Cardiac septum (tissue), 1 donor: ENCODE measurements at places on chromosomes 2 and 18.

- no peak for DNase-seq
These were observed 782.5 kb upstream of the ZEB2 start for GRCh38 chr2:145302451-145302850.

- no peak for DNase-seq
These were observed 118.0 kb downstream of the RNF152 start for GRCh38 chr18:61774846-61775245.

GRCh38 chr2:177445200-177445599 is 52.6 kb downstream of the AGPS start:
- DNase-seq = no peak

DNA sequence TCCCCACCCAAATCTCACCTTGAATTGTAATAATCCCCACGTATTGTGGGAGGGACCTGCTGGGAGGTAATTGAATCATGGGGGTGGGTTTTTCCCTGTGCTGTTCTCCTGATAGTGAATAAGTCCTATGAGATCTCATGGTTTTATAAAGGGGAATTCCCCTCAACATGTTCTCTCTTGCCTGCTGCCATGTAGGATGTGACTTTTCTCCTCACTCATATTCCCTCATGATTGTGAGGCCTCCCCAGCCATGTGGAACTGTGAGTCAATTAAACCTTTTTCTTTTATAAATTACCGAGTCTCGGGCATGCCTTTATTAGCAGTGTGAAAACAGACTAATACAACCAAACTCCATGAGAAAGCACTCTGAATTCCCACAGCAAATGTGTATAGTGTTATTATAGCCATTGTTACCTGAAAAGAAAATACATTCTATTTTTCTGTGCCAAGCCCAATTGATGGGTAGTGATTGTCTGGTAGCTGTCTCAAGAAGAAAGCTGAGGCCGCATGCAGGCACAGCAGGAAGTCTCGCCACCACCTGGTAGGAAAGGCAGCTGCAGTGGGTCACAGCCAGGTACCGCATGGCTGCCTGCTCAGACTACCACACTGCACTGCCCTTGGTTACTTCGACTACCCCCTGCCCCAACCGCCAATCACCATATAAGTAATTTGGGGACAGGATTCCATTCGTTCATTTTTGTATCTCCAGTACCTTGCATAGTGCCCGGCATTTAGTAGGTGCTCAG is 10.3 kb upstream of the ZBTB7C start:
- DNase-seq = no peak

DNA sequence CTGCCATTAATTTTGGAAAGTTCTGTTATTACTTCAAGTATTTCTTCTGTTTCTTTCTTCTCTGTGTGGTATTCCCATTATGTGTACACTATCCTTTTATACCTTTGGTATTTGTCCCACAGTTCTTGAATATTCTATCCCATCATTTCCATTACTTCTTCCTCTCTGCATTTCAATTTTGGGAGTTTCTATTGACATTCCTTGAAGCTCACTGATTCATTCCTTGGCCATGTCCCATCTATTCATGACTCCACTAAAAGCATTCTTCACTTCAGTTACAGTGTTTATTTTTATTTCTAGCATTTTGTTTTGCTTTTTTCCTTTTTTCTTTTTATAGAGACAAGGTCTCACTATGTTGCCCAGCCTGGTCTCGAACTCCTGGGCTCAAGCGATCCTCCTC is 30.3 kb downstream of the PROC start:
- DNase-seq = no peak

- no peak for DNase-seq
These were observed 24.8 kb upstream of the TUBB6 start for GRCh38 chr18:12283256-12283655.

GRCh38 chr2:44975571-44976450 is 33.4 kb downstream of the SIX2 start:
- peak; percentile 71 for DNase-seq

DNA sequence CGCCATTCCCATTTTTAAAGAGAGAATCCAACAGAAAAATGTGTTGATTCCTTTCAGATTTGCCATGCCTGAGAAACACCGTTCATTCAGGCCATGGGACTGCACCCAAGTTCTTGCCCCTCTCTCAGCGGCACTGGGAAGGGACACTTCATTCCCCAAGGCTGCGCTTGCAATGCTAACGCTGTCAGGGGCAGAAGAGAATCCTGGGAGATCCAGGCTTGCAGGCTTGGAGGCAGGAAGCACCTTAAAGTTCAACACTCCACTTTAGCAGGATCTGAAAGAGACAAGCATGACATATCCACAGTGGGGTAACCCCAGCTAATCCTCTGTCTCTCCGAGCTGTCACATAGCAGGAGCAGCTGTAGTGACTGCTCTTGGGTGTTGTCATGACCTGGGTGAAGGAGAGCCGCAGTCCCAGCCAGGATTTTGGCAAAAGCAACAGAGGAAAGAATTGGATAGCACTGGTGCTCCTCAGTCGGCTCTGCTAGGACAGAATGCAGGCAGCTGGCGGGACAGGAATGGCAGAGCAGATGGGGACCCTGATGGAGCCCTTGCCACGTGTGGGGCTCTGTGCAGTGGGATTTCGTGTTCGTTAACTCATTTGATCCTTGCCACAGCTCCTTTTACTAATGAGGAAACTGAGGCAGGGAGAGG is 22.0 kb upstream of the ODC1 start:
- peak; percentile 69 for DNase-seq

GRCh38 chr2:63790906-63791305 is 50.8 kb upstream of the UGP2 start:
- DNase-seq = no peak

GRCh38 chr2:236355911-236356310 is 91.7 kb upstream of the ASB18 start:
- no peak for DNase-seq

DNA sequence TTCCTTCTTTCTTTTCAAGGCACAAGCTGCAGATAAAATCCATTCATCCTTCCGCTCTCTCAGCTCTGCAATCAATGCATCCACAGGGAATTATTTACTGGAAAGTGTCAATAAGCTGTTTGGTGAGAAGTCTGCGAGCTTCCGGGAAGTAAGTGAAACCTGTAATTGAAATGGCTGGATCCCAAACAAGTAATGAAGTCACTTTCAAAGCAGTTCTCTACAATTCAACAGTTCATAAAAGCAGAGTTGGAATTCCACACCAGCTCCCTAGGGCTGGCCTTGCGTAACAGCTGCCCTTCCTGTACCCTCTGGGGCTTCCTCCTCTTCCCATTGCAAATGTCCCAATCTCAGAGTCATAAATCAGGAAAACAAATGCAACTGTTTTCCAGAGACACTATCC is 9.6 kb downstream of the SERPINB2 start:
- DNase-seq = no peak

- peak; percentile 76 for DNase-seq
These were observed 12.4 kb downstream of the ADRA2B start for GRCh38 chr2:96103761-96104486.

DNA sequence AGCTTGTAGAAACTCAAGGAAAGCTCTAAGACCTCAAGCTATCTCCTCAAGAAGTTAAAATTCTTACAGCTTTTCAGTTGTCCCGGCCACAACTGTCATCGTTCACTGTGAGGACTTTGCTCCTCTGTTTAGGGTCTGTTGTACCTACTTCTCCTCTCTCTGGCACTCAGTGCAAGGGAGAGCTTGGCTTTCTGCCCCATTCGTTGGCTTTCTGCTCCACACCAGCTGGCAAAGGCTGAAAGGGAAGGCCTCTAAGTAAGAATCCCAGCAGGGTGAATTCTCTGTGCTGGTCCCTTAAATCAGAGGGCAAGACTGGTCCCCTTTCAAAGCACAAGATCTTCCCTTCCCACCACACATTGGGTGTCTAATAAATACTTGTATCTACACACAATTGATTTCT is 17.3 kb downstream of the ZBTB7C start:
- no peak for DNase-seq

DNA sequence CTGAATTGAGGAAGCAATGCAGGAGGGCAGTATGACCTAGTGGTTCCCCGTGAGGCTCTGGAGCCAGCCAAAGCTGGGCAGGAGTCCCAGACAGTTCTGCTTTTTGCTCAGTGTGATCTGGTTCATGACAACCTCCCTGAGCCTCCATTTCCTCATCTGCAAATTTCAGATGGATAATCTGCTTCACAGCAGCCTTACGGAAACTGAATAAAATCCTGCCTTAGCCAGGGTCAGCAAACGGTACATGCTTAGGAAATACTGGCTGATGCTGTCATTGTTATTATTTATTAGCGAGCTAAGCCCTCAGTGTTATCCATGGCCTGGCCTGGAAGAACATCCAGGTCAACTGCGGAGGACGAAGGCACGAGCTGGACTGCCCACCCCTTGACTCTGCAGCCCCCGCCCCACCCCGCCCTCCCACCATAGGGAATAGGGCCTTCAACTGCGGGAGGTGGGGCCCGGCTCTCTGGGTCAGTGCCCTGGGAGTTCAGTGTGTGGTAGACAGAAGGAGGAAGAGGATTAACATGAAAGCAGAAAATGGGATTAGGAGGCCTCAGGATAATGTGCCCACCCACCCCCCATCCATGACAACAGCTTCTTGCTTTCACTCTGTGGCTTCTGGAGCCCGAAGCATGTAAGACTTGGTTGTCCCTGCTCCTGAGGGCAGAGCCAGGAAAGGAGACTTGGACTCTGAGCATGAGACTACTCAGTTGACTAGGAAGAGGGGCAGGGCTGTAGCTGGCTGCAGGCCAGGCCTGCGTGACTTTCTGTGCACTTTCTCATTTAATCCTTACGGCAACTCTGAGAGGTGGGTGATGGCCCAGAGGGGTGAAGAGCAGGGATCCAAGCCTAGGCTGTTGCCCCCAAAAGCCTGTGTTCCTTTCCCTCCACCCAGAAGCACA is 13.1 kb downstream of the PKDCC start:
- DNase-seq = no peak

GRCh38 chr18:23735021-23735464 is 45.8 kb downstream of the LAMA3 start:
- no peak for DNase-seq

DNA sequence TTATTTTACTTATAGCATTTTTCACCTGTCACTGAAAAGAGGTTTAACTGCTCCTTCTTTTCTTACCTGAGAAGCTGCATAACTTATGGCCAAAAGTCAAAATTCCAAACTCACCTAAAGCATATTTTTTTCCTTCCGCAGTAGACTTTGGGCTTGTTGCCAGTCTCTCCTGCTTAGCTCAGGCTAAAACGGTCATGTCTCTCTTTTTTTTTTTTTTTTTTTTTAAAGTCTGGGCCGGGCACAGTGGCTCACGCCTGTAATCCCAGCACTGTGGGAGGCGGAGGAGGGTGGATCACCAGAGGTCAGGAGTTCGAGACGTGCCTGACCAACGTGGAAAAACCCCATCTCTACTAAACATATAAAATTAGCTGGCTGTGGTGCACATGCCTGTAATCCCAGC is 113.5 kb downstream of the RTN4 start:
- DNase-seq = no peak

GRCh38 chr18:79186649-79187048 is 117.5 kb downstream of the ATP9B start:
- no peak for DNase-seq

DNA sequence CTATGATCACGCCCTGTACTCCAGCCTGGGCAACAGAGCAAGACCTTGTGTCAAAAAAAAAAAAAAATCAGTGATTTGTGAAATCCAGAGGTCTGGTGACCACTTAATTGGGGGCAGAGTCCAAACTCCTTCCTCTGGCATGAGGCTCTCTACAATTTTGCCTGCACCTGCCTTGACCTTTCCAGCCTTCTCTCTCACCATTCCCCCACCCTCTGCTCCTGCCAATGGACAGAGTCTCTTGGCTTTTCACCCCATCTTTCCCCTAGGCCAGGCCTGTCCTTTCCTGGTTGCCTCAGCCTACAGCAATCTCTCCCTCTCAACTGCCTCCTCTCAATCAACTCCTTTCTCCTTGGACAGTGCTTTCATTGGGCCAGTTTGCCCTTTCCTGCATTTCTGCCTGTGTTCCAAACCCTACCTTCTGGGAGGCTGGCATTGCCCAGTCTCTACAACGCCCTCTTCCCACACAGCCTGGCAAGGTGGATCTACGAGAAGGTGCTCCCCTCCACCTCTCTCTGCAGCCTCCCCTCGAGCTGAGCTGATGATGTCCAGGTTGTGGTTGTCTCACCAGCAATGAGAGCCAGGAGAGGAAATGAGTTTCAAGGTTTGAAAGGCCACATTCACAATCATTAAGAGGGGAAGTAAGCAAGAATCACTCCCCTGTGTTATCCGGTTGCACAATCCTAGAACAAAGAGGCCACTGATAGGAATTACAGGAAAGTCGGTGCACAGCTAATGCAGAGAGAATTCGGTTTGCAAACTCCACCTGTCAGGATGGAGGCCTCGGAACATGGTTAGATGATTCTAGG is 39.5 kb upstream of the NPAS2 start:
- no peak for DNase-seq

GRCh38 chr2:238104691-238105371 is 4.7 kb downstream of the ESPNL start:
- peak; percentile 68 for DNase-seq

DNA sequence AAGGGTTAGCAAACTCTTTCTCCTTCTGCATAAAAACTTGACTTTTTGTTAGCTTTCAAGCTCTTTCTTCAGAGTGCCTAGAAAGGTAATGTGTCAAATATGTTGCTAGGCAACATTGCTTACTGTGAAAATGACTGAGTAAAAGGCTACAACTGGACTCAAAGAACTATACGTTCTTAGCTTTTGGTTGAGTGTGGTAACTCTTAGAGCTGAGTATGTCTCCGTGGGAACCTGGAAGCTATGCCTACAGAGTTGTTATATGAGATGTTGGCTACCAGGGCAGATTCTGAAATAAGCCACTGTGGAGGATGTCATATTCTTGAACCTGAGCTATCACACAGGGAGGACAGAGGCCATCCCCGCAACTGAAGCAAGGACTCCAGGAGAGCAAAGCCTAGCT is 105.5 kb downstream of the ARL6IP6 start:
- DNase-seq = no peak

- no peak for DNase-seq
These were observed 200.7 kb downstream of the RAD51AP2 start for GRCh38 chr2:17317439-17317976.

DNA sequence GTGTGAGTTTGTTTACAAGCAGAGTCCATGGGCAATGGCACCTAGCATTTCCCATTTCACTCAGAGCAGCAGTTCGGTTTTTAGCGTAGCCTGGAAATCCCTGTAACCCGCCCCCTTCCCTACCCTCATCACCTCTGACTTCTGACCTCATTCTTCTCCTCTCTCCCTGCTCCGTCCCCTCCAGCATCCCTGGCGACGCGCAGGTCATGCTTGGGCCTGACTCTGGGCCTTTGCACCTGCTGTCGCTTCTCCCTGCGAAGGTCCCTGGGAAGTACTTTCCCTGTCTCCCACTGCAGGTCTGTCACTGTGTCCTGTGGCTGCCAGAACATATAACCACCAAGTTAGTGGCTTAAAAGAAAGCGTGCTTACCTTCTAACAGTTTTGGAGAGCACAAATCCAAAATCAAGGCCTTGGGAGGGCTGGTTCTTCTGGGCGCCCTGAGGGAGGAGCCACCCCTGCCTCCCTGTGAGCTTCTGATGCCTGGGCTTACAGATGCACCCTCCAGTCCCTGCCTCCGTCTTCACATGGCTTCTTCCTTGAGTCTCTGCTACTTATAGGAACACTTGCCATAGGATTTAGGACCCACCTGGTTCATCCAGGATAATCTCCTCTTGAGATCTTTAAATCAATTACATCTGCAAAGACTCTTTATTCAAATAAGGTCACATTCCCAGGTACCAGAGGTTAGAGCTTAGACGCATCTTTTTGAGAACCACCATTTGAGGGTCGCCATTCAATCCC is 8.1 kb upstream of the RAB17 start:
- no peak for DNase-seq

- DNase-seq = no peak
These were observed 45.0 kb upstream of the MTCL1 start for GRCh38 chr18:8660316-8660715.
